GM04503 (cell line): ENCODE measurements at places on chromosomes 7 and 10.
A peak's percentile ranks its signal among the peaks of the same experiment; 100 is the strongest.

DNA sequence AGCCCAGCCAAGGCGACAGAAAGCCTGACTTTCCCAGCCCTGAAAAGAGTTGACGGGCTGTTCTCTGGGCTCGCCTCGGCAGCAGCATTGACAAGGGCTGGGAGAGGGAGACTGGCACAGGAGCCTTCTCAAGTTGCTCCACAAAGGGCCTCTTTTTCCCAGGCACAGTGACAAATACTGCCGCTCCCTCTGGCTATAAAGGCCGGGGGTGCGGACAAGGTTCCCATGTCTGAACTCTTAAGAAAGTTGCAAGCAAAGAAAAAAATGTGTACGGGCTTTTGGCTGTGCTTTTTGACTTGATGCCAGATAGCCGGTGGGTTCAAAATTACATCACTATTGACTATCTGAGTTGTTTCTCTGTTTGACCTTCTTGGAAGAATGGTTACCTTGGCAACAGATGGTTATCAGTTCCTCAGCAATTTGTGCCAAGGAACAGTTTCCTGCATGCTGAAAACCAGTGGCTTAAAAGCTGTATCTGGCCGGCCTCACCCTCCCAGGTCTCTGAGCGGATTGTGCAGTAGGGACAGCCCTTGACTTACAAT, 115.9 kb upstream of the EEPD1 start:
- peak; percentile 74 for DNase-seq

- peak; percentile 10 for DNase-seq
These were observed 26.1 kb upstream of the CCNJ start for GRCh38 chr10:96017191-96017687.

- DNase-seq = no peak
These were observed 49.8 kb downstream of the POU6F2 start for GRCh38 chr7:39027491-39027890.

GRCh38 chr10:78362406-78363022, 328.9 kb downstream of the RPS24 start:
- no peak for DNase-seq
